ENCODE measurements at places on chromosomes 12 and 14.

GRCh38 chr14:41607966-41608663 lies 1.4 kb downstream of the LRFN5 start:
- no peak for DNase-seq

DNA sequence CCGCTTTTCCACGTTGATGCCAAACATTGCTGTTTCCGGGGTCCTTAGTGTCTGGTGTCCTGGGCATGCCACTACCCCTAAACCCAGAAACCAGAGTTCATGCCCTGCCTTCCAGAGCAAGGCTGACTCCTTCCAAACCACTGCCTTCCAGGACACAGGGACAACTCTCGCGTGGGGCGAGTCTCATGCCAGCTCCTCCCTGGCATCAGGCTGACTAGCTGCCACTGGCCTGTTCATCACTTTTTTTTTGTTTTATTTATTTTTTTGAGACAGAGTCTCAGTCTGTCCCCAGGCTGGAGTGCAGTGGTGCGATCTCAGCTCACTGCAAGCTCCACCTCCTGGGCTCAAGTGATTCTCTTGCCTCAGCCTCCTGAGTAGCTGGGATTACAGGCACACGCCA lies 4.8 kb downstream of the SETD1B start:
- no peak for DNase-seq

- no peak for DNase-seq
Measured at GRCh38 chr12:41140117-41140516, 48.0 kb upstream of the PDZRN4 start.

- DNase-seq, result no peak
Measured at GRCh38 chr12:44372259-44372658, 503.9 kb downstream of the NELL2 start.

DNA sequence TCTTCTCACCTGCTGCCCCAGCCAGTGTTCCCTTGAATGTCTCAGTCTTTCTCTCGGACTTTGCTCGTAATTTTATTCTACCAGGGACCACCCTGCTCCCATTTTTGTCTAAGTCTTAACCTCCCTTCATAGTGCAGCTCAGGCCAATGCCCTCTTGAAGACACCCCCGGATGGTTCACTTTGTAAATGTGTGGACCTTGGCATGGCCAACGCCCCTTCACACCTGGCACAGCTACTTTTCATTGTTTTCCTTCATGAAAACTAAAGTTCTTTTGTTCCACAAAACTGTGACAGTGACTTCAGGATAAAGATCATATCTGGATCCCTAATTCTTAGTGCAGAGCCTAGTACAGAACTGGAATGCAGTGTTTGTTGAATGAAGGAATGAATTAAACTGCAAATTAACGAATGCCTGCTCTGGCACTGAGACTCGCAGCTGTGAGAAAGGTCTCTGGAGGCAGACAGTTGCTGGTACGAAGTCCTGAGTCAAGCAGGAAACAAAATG lies 3.5 kb upstream of the RNASE4 start:
- DNase-seq, result no peak

DNA sequence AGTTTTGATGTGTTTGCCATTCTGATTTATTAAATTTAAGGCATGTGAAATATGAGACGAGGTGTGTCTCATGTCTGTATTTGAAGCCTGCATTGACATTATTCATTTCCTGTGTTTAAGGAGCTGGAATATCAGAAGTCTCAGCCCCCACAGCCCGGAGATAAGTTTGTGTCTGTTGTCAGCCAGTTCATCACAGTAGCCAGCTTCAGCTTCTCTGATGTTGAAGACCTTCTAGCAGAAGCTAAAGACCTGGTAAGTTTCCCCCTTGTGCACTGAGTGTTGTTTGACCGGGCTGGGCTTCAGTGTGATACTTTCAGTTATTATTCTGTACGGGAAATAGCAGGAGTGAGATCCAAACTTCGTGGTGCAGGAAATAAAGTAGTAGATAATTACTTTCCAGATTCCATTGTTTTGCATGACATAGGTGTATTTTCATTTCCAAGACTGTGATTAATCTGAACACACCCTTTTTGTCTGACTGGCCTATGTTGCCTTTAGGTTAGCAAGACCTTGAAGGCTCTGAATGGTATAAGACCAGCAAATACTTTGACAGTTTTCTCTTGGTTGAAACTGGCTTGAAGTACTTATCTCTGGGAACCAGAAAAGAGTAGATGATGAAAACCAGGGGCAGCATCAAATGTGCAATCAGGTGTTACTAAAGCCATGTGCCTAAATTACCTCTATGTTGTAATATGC lies 101.5 kb downstream of the GPR135 start:
- no peak for DNase-seq

GRCh38 chr14:61381553-61381952 lies 60.2 kb downstream of the PRKCH start:
- no peak for DNase-seq

GRCh38 chr12:118404876-118405521 lies 28.6 kb downstream of the SUDS3 start:
- DNase-seq, result peak; percentile 41

DNA sequence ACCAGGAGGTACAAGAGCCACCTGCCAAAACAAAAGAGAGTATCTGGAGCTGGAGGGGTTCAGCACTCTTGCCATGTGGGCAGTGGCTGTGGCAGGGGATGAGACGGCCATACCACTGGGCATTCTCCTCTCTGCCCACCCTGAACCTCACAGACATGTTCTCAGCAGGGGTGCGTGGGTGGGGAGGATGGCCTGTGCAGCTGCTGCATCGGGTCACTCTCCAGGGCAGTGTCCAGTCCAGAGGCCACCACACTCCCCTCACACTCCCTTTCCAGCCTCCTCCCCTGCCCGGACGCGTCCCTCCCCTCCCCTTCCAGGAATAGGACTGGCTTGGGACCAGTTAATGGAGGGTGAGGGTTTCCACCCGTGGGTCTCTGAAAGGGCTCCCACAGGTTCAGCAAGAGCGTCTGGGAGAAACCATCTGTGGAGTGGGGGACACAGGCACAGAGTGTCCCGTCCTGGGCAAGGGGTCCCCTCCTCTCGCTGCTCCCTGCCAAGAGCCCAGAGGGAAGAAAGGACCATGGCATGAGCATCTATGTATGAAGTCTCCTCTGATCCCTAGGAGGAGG lies 501 bp downstream of the C1R start:
- no peak for DNase-seq

DNA sequence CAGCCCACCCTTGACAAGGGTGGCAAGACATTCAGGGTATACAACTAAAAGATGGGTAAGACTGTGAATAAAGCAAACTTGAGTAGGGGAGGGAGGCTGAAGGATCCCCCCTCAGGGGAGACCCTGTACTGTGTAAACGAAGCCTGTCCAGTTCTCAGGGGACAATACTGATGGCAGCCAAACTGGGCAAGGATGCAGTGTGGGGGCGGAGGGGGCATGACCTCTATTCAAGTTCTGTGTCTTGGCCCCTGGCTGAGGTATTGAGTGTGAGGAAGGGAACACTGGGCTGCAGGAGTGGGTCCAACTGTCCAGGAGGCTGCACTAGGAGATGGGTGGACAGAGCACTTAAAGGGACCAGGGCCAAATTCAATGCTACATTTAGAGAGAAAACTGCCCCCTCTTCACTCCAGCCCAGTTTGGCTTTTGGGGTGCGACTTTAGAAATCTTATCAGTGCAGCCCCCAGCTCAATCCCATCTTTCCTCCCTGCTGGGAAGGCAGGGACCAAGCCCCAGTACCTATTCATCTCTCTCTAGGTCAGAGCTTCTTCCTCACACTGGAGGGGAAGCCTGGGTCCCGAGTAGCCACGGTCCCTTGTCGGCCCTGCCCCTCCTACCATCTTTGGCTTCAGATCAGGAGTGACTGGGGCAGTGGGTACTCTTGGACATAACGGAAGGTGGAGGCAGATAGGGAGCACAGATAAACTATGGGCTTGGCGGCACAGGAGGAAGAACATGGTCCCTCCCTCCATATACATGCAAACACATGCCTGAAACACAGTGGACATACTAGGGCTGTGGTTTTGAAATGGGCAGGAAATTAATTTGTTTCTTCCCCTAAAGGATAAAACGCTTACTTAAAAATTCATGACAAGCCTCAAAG lies 11.8 kb downstream of the SLC39A5 start:
- DNase-seq, result no peak

Measured in SHP77 (cell line).